T-helper 17 cell (primary cell): ENCODE measurements at places on chromosomes 5 and 9. TPM values are rescaled to one million over a fixed set of nuclear protein-coding genes. Genes with fewer than 3 reads are reported as not detected.

DNA sequence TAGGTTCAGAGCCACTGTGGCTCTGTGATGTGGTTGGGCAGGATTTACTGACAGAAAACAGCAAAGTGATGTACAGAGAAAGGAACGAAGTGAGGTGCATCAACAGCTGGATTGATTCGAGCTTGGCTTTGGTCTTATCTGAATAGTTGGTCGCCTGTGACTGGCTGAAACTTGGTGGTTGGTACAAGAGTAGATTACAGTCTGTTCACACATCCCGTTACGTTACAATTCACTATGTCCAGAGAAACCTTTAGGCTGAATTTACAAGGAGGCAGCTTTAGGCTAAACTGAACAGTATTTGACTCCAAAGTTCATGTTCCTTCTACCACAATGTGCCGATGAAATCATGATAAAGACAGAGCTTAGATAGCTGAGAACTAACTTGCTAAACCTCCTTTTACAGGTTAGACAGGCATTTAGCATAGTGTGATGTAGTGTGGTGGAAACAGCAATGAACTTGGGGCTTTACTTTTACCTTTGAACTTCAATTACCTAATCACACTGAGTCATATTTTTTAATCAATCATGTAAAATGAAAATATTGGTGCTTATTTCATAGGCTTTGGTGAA is 210.2 kb upstream of the PUM3 start:
- DNase-seq = no peak
- H3K4me1 ChIP-seq = no peaks in the 10 kb centered on the region
- no peak overlapping the region for H3K27ac ChIP-seq

Gene C1QTNF2
- not detected for total RNA-seq

- H3K27ac ChIP-seq = no peak overlapping the region
- no peak overlapping the region for H3K4me3 ChIP-seq
- no peak for DNase-seq
- H3K4me1 ChIP-seq = no peaks in the 10 kb centered on the region
- no peaks in the 10 kb centered on the region for H3K36me3 ChIP-seq
- peaks cover 25% of the 10 kb centered on the region for H3K27me3 ChIP-seq
Observed at GRCh38 chr9:87381746-87382145, 115.9 kb upstream of the DAPK1 start.

- peaks cover 5% of the 10 kb centered on the region for H3K4me1 ChIP-seq
- DNase-seq = no peak
- H3K36me3 ChIP-seq = peaks cover 9% of the 10 kb centered on the region
- no peak overlapping the region for H3K4me3 ChIP-seq
- no peak overlapping the region for H3K27ac ChIP-seq
- H3K27me3 ChIP-seq = no peaks in the 10 kb centered on the region
Observed at GRCh38 chr9:120643061-120643460, 63.1 kb upstream of the CDK5RAP2 start.
